ENCODE measurements at places on chromosomes 7 and 10.

DNA sequence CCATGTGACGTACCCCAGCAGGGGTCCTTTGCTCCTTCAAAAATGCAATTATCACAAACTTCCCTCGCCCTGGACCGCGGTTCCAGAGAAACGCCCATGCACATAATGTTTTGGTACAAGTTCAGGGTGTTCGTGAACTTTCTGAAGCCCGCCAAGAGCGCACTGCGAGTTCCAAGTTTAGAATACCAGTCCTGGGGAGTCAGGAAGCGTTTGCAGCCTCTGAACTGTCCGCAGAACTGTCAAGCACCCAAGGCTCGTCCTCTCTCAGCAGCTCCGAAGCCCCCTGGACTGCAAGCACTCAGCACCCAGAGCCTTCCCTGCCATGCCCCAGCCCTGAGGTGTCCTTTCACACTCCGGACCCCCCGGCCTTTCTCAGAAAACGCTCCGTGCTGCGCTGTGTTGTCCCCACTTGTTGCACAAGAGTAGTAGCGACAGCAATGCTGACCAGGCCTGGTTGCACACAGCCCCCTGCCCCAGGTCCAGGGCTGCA lies 30.3 kb downstream of the CALML3 start:
- no peak for DNase-seq

DNA sequence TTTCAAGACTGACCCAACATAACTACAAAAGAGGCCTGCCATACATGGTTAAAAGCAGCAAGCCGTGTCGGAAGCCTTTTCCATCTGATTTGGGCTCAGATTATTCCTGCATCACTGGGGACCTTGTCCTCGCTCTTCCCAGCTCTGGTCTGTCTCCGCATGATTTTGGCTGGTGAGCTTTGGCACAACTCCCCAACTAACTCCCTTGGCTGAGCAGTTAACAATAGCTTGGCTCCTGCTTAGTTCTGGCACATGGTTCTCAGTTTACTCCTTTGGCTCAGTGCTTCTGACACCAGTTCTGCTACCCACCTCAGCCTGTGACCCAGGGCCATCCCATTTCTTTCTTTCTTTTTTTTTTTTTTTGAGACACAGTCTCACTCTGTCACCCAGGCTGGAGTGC lies 17.0 kb downstream of the AGK start:
- no peak for DNase-seq

- no peak for DNase-seq
Observed at GRCh38 chr10:119408969-119409371, 133.5 kb downstream of the RGS10 start.

- DNase-seq: no peak
Observed at GRCh38 chr10:98376485-98376884, 38.5 kb downstream of the PYROXD2 start.

DNA sequence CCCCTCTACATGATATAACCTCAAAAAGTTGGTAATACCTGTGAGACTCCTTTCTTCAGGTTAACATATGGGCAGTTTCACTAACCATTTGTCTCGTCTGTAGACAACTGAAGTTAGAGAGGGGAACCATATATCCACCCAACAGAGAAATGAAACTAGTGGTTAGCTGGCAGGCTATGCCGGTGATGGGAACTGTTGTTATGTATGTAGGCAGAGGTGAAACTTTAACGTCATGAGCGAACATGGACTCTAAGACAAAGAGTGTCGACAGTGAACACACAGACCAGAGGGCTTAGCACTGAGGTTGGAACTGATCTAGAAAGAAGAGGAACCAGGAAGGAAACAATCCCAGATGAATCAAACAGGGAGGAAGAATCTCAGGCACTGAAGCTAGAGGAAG lies 112.4 kb downstream of the ELMO1 start:
- no peak for DNase-seq

DNA sequence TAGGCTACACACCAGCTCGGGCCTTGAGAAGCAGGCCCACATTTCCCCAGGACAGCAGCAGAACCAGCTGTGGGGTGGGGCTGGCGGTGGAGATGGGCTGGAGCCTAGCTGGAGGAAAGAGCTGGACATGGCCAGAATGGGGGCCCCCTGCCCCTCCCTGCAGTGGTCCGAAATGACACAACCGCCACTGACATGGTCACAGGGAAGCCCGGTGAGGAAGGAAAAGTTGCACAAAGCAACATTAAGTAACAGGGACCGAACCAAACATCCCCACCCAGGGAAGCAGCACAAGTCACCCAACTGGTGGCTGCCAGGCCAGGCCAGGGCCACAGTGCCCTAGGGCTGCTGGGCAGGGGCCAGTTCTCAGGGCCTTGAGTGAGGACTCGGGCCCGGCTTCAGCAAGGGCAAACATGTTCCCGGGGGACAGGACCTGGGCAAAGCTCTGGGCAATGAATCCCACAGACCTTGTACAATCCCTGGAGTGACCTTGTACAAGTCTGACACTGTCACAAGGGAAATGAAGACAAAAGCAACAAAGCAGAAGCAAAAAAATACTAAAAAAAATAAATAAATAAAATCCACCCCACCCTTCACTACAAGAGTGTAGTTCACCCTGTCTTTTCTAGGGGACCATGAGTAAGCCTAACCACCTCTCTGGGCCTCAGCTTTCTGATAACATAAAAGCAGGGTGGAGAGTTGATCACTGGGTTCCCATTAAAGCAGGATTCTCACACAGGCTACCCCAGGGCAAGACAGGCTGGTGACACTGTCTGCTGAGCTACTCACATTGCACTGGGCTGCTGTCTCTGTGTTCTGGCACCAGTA lies 33.0 kb downstream of the PSAP start:
- no peak for DNase-seq

GRCh38 chr10:117246997-117247671 lies 6.2 kb downstream of the SLC18A2 start:
- no peak for DNase-seq

DNA sequence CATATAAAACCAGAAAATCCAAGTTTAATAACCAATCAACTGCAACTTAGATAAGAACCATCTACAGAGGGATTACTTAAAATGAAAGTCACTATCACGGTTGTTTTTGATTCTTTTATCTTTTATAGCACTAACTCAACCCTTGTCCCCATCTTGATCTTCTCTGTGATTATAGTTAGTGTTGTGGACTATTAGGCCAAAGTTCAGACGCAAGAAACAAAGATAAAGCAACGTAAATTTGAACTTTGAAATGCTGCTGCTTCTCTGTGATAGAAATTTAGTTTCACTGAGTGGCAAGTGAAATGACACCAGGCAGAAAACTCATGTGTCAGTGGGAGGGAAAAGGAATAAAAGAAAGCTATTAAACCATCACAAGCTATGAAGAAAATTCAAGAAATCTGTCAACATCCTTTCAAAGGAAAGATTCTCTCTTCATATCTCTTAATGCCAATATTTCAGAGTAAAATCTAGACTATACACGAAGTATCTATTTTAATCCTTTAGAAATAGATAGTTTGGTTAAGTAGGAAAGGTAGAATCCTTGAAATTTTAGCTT lies 71.8 kb upstream of the MALRD1 start:
- DNase-seq: no peak

DNA sequence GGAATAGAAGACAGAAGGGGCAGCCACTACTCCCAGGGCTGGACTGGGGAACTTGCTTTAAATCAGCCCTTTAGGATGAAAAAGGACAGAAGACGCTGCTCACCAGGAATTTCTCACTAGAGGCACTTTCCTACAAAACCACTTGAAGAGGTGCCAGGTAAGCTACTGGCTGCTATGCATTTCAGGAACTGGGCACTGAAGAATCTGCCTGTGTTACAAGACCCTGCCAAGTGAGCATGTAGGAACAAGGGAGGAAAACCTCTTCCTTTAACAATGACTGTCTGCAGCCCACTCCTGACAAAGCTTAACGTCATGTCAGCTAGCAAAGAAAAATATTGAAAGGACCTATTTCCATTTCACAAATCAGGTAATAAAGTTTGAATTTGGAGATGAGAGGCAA lies 5.8 kb upstream of the AGMO start:
- DNase-seq: no peak

DNA sequence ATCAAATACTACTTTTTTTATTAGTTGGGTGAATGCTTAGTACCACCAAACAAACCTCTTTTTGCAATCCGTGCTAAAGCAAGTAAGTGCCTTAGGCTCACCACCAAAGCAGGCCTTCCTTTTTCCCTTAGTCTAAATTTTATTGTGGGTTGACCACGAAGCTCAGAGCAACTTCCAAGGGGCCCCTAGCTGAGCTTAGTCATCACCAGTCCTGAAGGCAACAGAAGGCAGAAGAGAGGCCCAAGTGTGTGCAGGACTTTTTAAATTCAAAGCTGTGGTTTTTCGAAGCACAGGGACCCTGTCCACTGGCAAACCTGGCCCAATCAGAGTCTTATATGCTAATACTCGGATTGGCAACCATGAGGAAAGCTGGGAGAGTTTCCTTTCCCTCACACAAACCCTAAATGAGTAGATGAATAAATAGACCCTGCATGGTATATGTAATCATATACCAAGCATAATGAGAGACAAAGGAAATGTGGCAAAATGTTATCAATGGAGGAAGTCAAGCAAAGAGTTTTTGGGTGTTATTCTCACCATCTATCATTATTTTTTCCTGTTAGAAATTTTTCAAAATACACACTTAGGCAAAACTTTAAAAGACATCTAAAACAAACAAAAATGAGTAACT lies 453.2 kb upstream of the GALNT17 start:
- no peak for DNase-seq

DNA sequence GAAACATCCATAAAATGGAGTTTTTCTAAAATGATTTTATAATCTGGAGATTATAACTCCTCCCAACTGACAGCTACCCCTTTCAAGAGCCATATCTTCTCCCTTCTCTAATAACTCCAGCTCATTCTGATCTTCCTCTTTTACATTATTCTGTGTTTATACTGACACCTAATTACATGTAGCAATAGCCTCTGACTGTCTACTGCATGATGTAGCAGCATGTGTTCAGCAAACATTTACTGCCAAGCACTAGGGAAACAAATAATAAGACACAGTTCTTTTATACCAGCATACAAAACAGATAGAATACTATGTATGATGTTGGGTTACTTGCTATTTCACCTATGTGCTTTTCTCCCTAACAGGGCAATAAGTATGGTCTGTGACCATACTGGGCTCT lies 20.7 kb downstream of the RBM28 start:
- DNase-seq: no peak

DNA sequence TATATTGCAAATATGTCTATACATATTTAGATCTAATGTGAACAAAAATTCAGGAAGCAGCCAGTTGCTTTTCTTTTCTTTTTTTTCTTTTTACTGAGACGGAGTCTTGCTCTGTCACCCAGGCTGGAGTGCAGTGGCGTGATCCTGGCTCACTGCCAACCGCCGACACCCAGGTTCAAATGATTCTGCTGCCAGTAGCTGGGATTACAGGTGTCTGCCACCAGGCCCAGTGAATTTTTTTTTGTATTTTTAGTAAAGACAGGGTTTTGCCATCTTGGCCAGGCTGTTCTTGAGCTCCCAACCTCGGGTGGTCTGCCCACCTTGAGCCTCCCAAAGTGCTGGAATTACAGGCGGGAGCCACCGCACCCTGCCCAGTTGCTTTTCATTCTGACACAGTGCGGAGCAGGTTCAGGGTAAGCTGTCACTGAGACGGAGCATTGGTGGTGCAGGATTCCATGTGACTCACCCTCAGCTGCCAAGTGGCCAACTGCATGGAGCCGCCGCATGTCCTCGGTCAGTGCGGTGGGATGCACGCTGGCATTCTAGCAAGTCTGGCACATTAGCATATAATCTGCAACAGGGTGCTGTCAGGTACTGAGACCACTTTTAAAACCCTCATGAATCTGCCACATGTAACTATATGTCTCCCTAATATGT lies 362.7 kb downstream of the DNAJB6 start:
- no peak for DNase-seq

DNA sequence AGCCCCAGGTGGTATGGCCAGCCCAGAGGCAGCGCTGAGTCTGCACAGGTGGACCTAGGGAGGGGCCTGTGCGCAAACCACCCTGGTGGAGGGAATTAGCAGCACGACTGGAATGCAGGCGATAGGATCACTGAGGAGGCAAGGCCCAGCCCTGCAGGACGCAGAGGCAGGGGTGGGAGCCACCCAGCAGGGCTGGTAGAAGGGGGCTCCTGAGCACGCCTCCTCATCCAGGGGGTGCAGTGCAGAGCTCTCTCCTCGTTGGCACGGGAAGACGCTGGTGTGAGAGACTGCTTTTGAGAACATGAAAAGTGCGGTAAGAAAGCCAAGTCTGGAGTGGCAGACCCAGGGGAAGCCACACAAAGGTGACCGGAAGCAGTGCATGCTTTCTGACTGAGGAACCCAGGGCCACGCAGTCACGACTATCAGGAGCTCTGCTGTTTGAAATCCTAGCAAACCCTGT lies 6.0 kb downstream of the FXYD4 start:
- no peak for DNase-seq

GRCh38 chr10:118444069-118444468 lies 101.9 kb upstream of the FAM204A start:
- DNase-seq: no peak

GRCh38 chr7:104175361-104175984 lies 32.3 kb downstream of the ORC5 start:
- DNase-seq: no peak

DNA sequence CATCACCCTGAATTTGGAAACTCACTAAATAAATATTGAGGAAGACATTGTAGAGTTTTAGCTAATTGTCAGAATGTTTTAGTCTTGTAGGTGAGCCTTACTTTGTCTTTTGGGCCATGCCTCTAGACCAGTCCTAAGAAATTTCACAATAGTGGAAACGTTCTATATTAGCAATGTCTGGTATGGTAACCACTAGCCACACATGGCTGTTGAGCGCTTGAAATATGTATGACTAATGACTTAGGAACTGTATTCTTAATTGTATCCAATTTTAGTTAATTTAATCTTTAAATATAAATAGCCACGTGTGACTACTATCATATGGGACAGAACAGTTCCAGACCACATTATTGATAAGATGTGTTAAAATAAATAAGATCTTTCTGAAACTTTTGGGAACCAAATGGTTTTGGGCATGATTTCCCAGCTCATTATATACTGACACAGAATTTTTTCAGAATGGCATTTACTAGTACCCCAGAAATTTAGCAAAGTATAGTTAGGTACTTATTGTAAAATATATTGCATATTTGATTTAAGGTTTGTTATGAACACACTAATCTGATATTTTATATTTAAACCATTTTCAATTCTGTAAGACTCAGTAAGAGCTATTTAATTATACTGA lies 95.0 kb downstream of the VPS50 start:
- no peak for DNase-seq

- no peak for DNase-seq
Observed at GRCh38 chr10:78222096-78222790, 188.6 kb downstream of the RPS24 start.

DNA sequence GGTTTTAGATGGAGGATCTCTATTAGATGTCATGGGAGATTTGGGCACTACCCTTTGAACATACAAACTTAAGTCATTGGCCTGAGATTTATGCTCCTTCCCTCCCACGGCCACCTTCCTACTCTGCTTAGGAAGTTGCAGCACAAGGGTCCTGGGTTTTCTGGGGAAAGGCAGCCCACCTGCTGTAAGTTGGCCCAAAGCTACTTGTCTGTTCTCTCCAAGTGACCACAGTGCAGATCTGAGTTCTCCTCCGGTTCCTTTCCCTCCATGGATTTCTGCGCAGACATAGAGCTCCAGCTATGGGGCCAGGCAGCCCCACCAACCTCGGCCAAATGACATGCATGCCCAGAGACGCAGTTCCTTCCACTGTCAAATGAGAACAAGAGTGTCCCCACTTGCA lies 12.8 kb upstream of the C10orf53 start:
- no peak for DNase-seq

GRCh38 chr7:140972876-140973829 lies 41.6 kb downstream of the MRPS33 start:
- no peak for DNase-seq

GRCh38 chr10:117345143-117345542 lies 30.1 kb downstream of the PDZD8 start:
- DNase-seq: no peak

- peak; percentile 12 for DNase-seq
Observed at GRCh38 chr10:47165711-47166404, 134.1 kb upstream of the GDF10 start.
